ENCODE measurements at places on chromosomes 2 and 18.

GRCh38 chr2:20071397-20072383 is 20.3 kb upstream of the LAPTM4A start:
- DNase-seq: no peak

DNA sequence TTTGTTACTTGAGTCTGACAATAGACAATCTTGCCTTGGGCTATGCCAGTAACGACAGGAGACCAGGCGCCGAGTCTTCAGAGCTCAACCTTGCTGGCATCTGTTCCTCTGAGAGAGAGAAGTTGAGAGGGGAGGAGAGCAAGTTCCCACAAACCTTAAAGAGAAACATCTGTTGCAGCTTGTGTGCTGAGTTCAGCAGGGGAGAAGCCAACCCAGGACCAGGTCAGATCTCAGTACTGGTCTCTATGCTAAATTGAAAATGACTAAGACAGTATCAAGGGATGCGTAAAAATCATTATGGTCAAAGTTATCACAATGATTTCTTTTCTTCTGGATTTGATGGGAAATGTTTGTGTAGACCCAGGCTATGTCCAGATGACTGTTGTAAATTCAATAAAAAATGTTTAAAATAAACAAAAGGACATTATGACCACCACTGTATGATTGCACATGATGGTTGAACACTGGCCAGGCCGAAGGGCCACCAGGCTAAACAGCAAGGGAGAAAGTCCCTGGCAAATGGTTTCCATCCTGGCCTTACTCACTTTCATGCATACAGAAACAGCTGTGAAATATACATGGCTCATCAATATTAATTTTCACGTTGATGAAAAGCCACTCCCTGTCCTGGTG is 100.3 kb upstream of the PMAIP1 start:
- DNase-seq: no peak

DNA sequence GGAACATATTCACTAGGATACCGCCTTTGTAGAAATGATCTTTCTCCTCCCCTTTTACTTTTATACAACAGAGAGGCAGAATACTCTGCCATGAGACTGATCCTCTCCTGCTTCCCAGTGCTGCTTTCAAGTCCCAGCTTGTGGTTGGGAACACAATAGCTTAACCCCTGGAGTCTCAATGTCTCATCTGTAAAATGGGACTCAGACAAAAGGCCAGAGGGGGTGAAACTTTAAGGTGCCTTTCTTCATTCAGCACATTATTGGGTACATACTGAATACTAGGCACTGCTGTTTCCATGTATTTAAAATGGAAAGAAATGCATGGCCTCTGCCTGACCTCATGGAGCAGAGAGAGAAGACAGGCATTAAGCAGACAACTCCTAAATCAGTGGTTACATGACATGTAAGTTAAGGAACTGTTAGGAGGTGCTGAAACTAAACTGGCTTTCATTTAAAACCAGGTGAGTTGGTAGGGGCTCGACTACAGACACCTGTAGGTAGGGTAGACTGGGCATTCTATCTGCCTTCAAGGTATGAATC is 53.8 kb downstream of the MAP4K4 start:
- no peak for DNase-seq

DNA sequence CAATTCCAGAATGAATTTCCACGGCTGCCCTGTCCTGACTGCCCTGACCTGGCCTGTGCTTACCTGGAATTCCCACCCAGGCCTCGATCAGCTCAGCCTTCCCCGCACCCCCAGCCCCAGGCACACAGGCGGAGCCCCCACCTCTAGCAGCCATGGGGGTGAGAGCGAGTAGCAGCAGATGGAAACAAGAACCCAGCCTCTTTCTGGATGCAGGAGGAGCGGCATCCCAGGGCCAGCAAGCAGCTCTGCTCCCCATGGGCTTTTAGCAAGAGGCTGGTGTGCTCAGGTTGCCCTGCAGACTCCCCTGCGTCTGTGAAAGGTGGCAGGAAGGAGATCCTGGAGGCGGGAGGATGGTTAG is 101.8 kb downstream of the TPO start:
- DNase-seq: no peak
